ENCODE measurements at places on chromosomes 4 and X.
A peak's percentile ranks its signal among the peaks of the same experiment; 100 is the strongest.

- DNase-seq, result no peak
These were observed 364.7 kb downstream of the PCDH7 start for GRCh38 chr4:31084806-31085416.

GRCh38 chr4:105551965-105552746, at the start of gene ARHGEF38:
Gene ARHGEF38 (plus strand): TSS chr4:105552620. CDS start chr4:105552766, 146 bp downstream.
- no peak for DNase-seq

- DNase-seq, result no peak
These were observed 76.8 kb downstream of the RTL5 start for GRCh38 chrX:72054779-72055489.

DNA sequence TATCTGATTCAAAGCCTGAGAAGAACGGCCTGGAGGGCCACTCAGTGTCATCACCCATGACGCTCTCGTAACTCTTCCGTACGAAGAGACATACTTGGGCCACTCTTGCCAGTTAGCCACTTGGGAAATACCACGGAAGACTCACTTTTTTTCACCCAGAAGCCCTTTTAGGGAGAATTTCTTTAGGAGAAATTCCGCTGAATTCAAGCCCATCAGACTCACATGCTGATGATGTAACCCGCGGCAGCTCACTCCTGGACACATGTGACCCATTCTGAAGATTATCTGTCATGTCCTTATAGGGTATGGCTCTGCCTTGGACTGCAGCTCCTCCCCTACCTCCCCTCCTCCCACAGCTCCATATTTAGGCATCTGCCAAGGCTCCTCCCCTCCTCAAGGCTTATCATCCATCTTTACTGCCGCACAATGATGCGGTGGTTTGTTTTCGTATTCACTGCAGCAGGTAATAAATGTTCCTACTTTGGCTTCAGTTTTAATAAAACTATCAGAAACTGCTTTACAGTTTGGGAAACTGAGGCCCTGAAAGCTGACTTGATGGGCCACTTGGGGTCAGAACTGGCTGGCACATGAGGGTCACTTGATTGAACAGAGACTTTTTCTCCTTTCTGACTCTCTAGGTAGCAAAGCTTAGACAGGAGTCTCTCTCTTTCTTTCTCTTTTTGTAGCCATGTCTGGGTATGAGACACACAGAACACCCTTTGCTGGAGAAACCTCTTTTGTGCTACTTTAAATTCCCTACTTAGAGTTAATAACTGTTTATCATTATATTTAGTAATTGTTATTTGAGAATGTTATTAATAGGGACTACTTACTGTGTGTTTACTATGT, 42.1 kb downstream of the RHOH start:
- DNase-seq, result peak; percentile 61

DNA sequence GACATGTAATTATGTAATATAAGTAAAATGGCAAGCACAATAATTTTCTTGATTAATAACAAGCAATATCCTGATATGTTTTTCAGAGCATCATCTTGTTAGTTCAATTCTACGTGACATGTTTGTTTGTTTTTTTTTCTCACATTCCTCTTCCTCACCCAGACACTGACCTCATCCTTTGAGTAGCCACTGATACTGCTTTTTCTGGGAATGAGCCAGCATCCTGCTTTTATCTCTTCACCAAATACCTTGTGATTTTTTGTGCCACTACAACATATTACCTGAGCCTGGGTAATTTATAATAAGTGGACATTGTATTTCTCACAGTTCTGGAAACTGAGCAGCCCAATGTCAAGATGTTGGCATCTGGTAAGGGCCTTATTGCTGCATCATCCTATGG, 484.0 kb downstream of the NAF1 start:
- DNase-seq, result no peak

DNA sequence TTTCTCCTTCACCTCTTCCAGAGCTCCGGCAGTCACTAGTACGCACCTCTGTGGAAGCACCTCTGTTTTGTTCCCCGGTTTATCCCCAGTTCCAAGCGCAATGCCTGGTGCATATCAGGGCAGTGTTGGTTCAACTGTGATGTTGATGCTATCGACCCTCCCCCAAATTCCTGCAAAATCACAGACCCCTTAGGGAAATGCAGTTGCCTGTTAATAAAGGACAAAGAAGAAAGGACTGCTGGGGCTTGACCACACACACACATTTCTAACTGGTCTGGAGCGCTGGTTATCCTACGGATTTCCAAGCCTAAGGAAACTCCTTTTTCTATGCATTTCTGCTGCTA, 530 bp upstream of the NMU start:
- DNase-seq, result no peak

DNA sequence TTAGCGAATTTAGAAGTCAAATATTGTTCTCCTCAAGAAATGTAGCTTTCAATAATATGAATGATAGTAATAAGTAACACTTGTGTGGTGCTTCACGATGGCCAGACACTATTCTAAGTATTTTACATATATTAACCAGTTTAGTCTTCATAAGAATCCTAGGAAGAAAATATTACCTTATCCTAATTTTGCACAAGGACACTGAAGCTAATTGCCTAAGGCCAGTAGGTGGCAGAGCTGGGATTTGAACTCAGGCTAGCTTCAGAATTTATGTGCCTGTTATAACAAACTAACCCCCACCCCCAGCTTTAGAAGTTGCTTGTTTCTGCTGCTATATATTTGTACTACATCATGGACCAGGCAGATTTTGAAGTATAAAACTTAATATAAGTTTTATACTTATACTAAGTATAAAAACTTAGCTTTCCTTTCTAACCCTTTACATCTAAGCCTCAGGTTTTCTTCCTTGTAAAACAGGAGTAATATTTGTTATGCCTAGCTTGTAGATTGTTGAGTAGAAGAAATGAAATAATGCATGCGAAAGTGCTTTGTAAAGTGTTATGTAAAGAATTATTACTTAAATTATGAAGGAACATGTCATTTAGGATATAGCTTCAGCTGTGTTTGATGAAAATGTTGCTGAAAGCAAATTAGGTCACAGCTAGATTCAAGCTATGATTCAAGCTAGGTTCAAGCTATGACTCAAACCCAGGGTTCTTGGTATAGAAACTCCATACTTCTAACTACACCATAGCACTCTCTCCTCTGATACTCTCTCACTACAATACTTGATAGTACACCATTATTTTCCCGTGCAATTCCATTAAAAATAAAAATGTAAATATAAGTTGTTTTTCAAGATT, 4.2 kb upstream of the CDS1 start:
- no peak for DNase-seq

DNA sequence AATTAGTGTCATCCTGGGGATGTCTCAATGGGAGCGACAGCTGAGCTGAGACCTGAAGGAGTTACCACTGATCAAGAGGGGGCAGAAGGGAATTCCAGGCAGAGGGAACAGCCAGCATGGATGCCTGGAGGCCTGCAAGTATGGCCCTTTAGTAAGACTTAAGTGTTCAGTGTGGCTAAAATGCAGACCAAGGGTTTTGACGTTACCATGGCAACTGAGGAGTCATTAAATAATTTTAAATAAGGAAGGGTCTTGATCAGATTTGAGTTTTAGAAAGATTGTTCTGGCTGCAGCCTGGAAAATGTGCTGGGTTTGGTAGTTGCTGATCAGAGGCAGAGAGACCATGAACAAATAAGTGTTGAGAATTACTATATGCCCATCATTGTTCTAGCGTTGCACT, 285.5 kb downstream of the USP46 start:
- no peak for DNase-seq

GRCh38 chrX:129534816-129535578, 5.1 kb upstream of the OCRL start:
- no peak for DNase-seq

- DNase-seq, result no peak
These were observed 685 bp upstream of the NDNF start for GRCh38 chr4:121073004-121073435.

GRCh38 chrX:7083468-7084396, 63.8 kb upstream of the STS start:
- DNase-seq, result peak; percentile 14

DNA sequence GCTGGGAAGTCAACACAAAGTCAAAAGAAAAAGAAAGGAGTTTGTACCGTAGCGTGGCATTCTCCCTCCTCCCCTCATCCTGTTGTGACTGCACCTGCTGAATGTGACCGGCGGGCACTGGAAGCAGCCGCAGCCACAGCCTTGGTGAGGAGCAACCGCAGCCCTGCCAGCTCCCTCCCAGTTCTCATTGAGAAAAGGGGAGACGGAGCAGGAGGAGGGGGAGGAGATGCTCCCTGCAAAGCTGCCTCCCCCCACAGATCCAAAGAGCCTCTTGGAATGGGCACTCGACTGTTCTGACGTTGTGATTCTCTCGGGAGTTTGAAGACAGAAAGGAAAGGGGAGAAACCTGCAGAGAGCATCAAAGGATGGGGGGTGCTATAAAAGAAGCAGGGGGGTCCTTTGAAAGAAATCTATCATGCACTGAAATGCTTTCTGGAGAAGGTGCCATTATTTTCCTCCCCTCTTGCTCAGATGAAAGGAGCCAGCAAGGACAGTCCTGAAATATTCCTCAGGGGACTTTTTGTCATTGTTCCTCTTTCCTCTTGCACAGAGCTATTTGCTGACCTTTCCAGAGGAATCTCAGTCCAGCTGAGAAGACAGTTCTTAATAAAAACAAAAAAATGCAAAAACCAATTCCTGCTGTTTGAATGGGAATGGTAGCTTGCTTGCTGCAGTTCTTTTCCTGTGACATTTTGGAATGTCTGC, 429.7 kb downstream of the MAPK10 start:
- no peak for DNase-seq

DNA sequence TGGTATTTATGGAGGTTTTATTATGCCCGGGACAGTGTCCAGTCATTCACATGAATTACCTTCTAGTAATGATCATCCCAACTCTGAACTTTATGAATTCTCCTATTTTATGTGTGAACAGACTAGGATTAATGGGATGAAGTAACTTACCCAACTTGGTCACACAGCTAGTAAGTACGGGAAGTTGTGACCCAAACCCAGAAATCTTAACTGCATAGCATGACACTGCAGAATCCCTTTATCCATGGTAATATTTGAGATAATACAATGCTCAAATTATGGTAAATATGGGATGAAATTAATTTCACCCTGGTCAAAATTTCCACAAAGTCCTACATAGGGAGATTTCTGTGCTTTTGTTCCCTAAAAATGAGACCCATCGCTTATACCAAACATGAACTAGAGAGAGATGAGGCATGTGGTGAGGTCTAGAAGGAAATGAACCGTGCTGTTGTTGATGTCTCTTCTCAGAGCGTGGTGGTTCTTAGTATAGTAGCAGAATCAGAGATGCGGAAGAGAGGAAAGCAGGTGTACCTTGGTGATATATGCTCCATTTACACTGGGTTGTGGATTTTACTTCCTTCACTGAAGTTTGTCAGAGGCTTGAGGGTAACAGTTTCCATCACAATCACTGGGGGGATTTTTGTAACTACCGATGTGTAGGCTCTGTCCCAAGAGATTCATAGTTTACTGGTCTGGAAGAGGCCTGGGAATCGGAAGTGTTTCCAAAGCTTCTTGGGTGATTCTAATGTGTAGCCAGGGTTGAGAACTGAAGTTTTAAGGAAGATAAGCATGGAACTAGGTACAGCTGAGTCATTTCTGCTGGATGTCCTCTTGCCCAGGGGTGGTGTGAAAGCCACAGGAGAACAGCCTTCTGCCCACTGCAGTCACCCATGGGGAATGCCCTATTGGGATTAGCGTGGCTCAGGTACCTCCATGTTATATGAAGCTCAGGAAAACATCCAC, 30.2 kb upstream of the FAM9C start:
- no peak for DNase-seq

- DNase-seq, result no peak
These were observed 9.3 kb downstream of the PDGFRA start for GRCh38 chr4:54238389-54238788.

DNA sequence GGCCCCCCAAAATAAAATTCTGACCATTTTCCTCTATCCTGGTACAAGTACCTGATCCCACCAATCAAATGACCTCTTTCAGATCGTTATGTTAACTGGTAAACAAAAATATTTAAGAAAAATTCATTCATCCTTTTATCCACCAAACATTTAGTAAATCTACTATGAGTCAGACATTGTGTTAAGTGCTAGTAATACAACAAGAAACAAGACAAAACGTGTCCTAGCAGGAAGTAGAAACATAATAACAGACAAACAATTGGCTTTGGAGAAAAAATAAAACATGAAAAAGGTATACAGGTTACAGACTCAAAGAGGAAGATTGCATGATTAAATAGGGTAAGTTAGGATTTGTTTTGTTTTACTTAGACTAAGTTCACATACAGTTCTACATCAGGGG, 43.7 kb downstream of the ANTXR2 start:
- no peak for DNase-seq

GRCh38 chr4:140239311-140239710, 85.3 kb upstream of the MAML3 start:
- DNase-seq, result no peak

GRCh38 chrX:19814240-19814639, 73.2 kb downstream of the SH3KBP1 start:
- DNase-seq, result no peak

GRCh38 chrX:11944501-11944900, 186.5 kb downstream of the MSL3 start:
- no peak for DNase-seq

DNA sequence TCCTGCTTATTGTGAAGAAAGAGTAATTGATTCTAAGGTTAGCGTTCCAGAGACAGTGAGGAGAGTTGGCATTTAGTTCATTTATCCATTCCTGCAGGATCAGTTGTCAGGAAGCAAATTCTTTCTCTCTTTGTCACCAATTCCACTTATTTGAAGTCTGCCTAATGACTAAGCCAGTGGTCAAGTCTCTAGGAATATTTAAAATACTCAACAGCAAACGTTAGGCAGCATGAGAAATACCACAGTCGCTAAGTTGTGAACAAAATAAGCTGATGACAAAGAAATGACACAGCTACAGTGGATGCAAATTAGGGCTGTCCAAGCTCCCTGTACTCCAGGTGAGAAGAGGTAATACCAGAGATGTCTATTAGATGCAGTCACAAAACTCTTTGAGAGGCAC, 6.6 kb upstream of the MAGEB17 start:
- no peak for DNase-seq

DNA sequence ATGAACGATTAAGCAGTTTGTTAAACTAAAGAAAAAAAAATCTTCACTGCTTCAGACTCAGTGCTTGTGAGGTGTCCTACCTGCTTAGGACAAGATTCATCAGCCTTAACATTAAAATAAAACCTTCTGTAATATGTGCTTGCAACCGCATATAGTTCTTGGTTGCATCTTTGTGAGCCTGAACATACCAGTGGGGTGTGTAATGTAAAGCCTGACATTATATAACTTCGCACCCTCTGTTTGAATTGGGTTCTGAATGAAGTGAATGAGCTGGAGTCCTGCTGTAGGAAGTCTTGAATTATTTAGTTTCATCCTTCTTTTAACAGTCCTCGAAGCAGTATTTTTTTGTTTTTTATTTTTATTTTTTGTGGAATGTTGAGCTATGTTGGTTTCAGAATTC, 3.1 kb downstream of the KDM6A start:
- no peak for DNase-seq

GRCh38 chr4:85701861-85702321, 226.9 kb downstream of the ARHGAP24 start:
- no peak for DNase-seq

DNA sequence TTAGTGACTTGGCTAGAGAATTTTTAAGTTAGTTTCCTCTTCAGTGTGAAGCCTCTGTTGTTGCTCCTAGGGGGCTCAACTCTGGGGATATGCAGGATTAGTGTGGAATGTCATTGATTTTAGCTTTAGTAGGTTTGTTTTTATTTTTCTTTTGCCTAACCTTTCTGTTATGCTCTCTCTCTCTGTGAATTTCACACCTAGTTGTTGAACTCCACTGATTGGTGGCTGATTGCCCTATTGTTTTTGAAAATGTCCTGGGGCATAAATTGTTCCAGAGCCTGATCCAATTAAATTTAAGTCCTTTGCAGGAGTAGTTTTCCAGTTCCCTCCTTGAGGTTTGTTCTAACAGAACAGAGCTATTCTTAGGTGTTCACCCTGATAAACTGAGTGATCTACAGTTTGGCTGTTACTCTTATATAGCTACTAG, 393.3 kb upstream of the CTSO start:
- DNase-seq, result no peak
